ENCODE measurements at places on chromosomes 4 and X. TPM values are rescaled to one million over a fixed set of nuclear protein-coding genes. Genes with fewer than 3 reads are reported as not detected.

NAA11 gene
- not detected for total RNA-seq

GABRB1 gene
- not detected for total RNA-seq

FIP1L1 gene
- 42.8 TPM for total RNA-seq

PRR32 gene
- not detected for total RNA-seq

CENPVL2 gene
- total RNA-seq: not detected

AFF1 gene
- 58.1 TPM for total RNA-seq

DSPP gene
- not detected for total RNA-seq

CLIC2 gene
- total RNA-seq: 7.3 TPM

OFD1 gene
- 30.7 TPM for total RNA-seq

HAUS7 gene
- total RNA-seq: 2.7 TPM

INTU gene
- total RNA-seq: 5.8 TPM

PNMA3 gene
- not detected for total RNA-seq

TRAM1L1 gene
- total RNA-seq: 3.6 TPM

TRIM2 gene
- 10.9 TPM for total RNA-seq

GPR78 gene
- not detected for total RNA-seq

NKX3-2 gene
- total RNA-seq: not detected

DOCK11 gene
- 4.6 TPM for total RNA-seq

CRMP1 gene
- total RNA-seq: 1.2 TPM

DOK7 gene
- 1.9 TPM for total RNA-seq

DMP1 gene
- not detected for total RNA-seq

MTNR1A gene
- not detected for total RNA-seq

CD38 gene
- 0.13 TPM for total RNA-seq

GLRA2 gene
- not detected for total RNA-seq

ITIH6 gene
- 0.06 TPM for total RNA-seq

MSMO1 gene
- total RNA-seq: 81.0 TPM

SPANXN4 gene
- total RNA-seq: not detected

PAGE1 gene
- total RNA-seq: not detected

MAGEC2 gene
- total RNA-seq: not detected

ZCCHC12 gene
- not detected for total RNA-seq

Data from lower leg skin (tissue), 4 donors.